ENCODE measurements at places on chromosomes 7 and 10. TPM values are rescaled to one million over a fixed set of nuclear protein-coding genes. Genes with fewer than 3 reads are reported as not detected.

Gene RP9
- 8.6 TPM for total RNA-seq

Gene NXPH1
- not detected for total RNA-seq

Gene SUFU
- 6.8 TPM for total RNA-seq

Gene SLC39A12
- not detected for total RNA-seq

Gene ECD
- 20.9 TPM for total RNA-seq
